SK-N-SH (cell line): ENCODE measurements at places on chromosomes 4 and X.

DNA sequence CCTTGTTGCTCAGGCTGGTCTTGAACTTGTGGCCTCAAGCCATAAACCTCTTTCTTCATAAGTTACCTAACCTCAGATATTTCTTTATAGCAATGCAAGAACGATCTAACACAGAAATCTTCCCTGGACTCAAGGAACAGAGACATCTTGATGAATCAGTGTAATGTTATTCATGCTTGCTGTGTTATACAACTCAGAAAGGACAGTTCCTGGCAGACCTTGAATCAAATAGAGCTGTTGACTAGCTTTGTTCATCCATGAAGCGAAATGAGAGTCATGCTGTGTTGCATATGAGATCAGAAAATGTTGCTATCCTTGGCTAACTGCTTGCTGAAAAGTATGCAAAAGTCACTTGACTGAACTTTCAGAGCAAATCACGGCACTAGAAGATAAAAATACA, 72.6 kb upstream of the ARHGAP24 start:
- DNase-seq = no peak

DNA sequence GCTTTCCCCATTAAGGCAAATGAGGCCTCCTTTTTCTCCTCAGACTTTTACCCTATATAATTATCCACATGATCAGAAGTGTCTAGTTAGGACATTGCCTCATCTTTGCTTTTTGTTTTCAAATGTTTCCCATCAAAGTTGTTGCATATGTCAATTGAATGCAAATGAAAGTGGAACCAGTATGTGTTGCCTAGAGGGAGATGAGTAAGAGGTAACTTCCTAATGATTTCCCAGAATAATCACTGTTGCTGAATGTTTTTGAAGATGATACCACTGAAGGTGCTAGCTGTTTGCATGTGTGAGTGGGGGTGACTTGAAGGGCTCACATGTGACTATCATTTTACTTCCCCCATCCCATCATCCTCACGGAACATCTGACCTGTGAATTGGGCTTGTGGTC, 33.9 kb downstream of the PAK3 start:
- no peak for DNase-seq

- DNase-seq = no peak
Observed at GRCh38 chr4:22680065-22680642, 12.6 kb upstream of the GBA3 start.

DNA sequence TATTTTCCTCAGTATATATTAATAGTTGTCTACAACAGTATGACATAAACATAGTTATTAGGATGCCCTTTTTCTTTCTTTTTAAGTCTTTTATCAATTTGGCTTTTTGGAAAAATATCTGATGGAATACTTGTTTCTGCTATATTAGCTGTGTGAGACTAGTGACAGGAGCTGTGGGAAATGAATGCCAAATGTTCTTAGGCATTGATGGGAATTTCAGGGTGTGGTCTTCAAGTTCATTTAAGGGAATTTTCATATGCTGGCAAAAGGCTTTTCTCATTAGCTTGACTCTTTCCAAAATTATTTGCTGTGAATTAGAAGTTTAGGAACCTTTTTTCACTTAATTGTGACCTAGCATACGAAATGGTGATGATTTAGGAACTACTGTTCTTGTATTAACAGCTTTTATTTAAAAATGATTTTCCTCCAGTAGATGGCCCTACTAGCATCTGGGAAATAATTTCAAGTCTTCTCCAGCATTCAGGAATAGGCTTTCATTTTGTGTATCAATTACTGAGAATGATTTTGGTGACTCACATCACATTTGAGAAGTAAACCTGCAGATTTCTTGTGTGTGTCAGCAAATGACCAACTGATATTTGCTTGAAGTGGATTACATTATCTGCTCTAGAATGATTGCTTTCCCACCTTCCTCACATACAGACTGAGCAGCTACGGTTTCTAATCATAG, 70.9 kb downstream of the HTT start:
- DNase-seq = no peak

GRCh38 chrX:25166546-25166945, 150.8 kb upstream of the ARX start:
- DNase-seq = no peak

- no peak for DNase-seq
Observed at GRCh38 chrX:31392513-31392912, 320.7 kb upstream of the FTHL17 start.

DNA sequence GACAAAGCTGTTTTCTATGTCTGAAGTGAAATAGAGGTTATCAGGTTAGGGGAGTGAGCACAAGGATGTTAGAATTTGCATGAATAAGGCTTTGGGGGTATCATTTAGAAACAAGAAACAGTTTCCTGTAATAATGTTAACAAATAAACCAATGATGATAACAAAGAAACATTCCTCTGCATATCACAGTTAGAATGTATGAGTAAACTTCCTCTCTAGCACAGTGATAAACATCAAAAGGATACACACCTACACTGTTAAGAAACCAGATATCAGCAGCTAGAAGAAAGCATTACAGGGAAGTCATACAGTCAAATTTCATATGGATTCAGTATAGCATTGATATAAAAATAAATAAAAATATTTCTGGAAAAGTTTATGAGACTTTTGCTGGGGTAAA, 340.0 kb upstream of the MAGEB16 start:
- no peak for DNase-seq

DNA sequence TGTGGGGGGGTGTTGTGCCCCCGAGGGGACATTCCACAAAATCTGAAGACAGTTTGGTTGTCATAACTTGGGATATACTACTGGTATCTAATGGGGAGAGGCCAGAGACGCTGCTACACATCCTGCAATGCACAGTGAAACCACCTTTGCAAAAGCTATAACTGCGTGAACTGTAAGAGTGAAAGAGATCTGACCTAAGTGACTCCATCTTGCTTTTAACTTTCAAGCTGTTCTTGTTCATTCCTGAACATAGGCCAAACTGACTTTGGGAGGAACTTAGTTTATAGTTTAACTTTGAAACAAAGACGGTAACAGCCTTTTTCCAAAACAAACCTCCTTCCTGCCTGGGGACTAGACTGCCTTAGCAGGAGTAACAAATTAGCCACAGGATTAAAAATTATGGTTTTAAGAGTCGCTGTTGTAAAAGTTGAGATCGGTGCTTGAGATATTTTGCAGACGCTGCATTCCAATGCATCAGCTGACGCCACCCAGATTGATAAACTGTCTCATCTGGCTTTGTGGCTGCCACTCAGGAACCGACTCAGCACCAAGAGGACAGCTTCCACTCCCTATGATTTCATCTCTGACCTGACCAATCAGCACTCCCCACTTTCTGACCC, 70.9 kb downstream of the ATXN3L start:
- no peak for DNase-seq
